ENCODE measurements at places on chromosomes 16 and 17. TPM values are rescaled to one million over a fixed set of nuclear protein-coding genes. Genes with fewer than 3 reads are reported as not detected.

GRCh38 chr16:57959121-57959520 is 11.8 kb downstream of the CNGB1 start:
- DNase-seq = no peak

DNA sequence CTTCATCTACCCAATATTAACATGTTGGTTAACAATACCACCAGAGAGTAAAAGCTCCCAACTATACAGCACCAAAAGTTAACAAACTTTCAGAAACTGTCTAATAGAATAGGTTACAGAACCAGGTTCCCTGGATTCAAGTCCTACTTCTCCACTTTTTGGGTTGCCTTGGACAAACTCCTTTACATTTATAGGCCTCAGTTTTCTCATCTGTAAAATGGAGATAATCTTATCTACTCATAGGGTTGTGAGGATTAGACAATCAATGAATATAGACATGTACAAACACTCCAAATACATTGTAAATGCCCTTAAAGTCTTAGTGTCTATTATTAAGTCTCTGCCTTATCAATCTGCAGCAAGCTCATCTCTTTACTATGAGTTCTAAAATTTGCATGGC is 435.2 kb downstream of the ZFHX3 start:
- no peak for DNase-seq

DNA sequence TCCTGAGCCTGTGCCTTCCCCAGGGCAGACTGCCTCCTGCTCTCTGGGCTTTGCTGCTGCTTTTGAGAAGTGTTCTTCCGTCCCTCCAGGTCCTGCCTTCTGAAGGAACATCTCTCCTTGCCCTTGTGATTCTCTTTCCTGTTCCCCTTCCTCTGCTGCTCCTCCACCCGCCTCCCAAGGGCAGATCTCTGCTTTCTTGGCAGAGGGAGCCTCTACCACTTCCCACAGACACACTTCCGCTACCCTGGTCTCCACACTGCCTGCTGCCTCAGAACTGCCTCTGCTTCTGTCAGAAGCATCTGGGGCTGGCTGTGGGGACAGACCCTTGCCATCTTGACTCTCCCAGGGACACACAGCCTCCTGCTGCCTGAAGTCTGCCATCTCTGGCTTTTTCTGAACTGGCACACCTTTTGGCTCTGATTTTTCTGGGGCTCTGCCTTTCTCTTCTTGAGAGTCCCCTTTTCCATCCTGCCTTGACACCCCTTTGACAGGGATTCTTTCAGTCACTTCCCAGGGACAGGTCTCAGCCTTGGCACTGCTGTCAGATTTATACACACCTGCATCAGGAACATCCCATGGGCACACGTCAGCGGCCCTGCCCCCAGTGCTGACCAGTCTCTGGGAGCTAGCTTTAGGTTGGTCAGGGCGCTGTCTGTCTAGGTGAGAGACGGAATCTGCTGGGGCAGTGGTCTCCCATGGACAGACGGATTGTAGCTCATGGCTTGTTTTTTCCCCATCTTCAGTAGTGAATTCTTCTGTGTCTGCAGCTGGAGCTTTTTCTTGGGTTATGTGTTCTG is 16.6 kb downstream of the GPR179 start:
- no peak for DNase-seq

Gene FBXL16
- polyA plus RNA-seq = 0.04 TPM

Gene CRISPLD2
- polyA plus RNA-seq = 7.5 TPM

- peak; percentile 38 for DNase-seq
These were observed 7.4 kb downstream of the CIBAR2 start for GRCh38 chr16:85104821-85105391.

- peak; percentile 43 for DNase-seq
These were observed 61.3 kb upstream of the KIFC3 start for GRCh38 chr16:57863434-57864160.

Gene SBK1
- polyA plus RNA-seq = 5.3 TPM

Gene CCL1
- polyA plus RNA-seq = not detected

Gene CCDC78
- 0.16 TPM for polyA plus RNA-seq

DNA sequence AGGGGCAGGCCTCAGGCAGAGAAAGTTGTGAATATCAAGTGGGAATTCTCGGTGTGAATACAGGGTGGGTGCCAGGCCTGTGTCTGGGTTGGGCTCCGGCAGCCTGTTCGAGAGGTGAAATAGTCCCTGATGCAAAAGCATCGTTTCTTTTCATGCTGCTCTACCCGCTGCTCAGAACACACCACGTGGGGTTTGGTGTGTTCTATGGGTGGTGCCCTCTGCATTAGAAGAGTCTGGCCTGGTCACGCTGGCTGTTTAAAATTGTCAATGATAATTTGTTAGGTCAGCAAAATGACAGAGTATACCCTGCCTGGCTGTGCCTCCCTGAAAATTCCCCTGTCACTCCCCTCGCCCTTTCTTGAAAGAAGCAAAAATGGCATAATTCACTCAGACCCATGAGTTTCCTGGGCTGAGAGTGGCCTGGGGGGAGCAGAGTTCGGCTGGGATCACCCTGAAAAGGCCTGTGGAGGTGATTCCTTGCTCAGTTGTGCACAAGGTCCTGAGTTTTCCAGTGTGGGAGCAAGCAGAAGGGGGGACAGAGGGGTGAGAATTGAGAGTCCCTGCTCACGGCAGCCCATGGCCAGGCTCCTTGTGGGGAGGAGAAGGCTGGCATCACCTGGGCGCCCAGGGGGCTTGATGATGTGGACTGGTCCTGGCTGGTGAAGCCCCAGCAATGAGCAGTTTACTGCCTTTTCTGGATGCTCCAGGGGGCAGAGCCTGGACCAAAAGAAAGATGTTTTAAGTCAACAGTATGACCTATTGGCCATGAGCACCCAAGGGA is 3.2 kb downstream of the CACNG5 start:
- DNase-seq = no peak

- DNase-seq = peak; percentile 19
These were observed 71.6 kb upstream of the CREBBP start for GRCh38 chr16:3951861-3952736.

GRCh38 chr16:2480948-2481347 is 6.0 kb downstream of the TBC1D24 start:
- DNase-seq = no peak

Gene TEX14
- polyA plus RNA-seq = 0.09 TPM

- DNase-seq = peak; percentile 56
These were observed 173.3 kb upstream of the CACNG5 start for GRCh38 chr17:66661411-66662256.

- peak; percentile 23 for DNase-seq
These were observed 453.4 kb downstream of the KCNJ18 start for GRCh38 chr17:22145605-22146178.

DNA sequence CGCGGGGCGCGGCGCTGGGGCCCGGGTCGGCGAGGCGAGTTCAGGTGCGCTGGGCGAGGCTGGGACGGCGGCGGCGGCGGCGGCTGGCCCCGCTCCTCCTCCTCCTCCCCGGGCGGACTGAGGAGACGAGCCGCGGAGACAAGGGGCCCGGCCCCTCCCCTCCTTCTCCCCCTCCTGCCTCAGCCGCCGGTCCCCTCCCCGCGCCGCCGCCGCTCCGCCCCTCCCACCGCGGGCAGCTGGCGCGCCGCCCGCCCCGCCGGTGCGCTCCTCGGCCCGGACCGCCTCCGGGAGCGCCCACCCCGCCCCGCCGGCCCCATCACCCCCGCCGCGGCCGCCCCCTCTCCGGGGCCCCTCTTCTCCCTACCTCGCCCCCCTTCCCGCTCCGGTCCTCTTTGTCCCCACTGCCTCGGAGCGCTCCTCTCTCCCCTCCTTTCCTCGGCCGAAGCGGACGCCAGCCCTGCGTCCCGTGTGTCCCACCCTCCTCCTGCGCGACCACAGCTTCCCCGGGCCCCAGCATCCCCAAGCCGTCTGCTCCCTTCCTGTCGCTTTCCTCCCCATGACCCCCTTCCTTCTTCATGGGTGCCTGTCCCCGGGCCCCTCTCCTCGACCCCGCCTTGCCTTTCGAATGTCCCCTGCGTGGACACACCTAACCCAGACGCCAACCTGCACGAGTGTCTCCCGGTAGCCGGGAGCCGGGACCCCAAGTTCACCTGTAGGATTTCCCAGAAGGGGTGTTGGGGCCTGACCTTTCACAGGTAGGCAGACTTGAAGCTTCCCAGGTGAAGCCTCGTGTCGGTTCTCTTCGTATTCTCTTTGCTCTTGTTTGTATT is at the start of gene TOX3:
TOX3 (minus strand) TSS at position 140 of the 830 bp plus-strand sequence. CDS start 420 bp downstream, outside the sequence.
- DNase-seq = no peak

GRCh38 chr17:31740611-31741082 is 118.4 kb downstream of the COPRS start:
- no peak for DNase-seq
